ENCODE measurements at places on chromosomes 16 and 17. TPM values are rescaled to one million over a fixed set of nuclear protein-coding genes. Genes with fewer than 3 reads are reported as not detected.

UTP4 gene
- 10.3 TPM for polyA plus RNA-seq

TPSAB1 gene
- polyA plus RNA-seq = not detected

DNA sequence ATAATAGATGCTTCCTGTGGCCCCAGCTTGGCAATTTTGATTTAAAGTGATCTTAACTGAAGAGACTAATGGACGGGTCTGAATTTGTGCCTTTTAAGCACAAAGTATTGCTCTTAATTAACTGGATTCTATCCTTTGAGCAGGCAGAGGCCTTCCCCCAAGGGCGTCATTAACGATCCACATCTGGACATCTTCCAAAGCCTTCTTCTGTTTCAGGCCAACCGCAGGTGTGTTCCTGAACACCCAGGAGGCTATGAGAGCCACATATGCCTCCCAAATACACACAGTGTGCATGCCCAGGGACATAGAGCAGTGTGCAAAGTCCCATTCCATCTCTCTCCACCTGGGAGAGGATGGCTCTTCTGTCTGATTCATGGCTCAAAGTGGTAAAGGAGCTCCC lies 42.3 kb downstream of the MAPT start:
- H3K36me3 ChIP-seq = no peaks in the 10 kb centered on the region
- H3K27me3 ChIP-seq = peaks cover 12% of the 10 kb centered on the region
- DNase-seq = no peak
- no peak overlapping the region for H3K4me3 ChIP-seq
- no peak overlapping the region for H3K27ac ChIP-seq
- H3K4me1 ChIP-seq = no peaks in the 10 kb centered on the region

NUBP1 gene
- 52.8 TPM for polyA plus RNA-seq

DNA sequence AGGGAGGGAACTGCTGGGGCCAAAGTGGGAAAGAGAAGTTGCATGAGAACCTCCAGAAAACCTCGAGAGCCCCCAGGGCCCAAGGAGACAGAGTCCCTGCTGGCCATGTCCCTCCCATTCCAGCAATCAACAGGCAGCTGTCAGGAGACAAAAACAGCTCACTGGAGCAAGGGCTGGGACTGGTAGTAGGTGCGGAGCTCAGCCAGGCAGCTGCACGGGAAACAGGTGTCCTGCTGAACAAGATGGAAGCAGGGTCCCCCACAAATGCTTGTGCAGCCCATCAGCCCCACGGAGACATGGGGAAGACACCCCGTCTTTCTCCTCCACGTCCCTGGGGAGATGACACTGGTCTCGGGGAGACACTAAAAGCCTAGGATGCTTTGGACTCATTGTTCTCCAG lies 34.5 kb downstream of the SDK2 start:
- H3K4me3 ChIP-seq = no peak overlapping the region
- no peak for DNase-seq
- no peak overlapping the region for H3K27ac ChIP-seq
- no peaks in the 10 kb centered on the region for H3K36me3 ChIP-seq

- peak overlapping the region; percentile 59 for H3K27ac ChIP-seq
- no peaks in the 10 kb centered on the region for H3K27me3 ChIP-seq
- no peaks in the 10 kb centered on the region for H3K36me3 ChIP-seq
Observed at GRCh38 chr16:68711421-68712139, 25.5 kb upstream of the CDH1 start.

HOXB13 gene
- polyA plus RNA-seq = not detected

DNAAF8 gene
- polyA plus RNA-seq = not detected

DNA sequence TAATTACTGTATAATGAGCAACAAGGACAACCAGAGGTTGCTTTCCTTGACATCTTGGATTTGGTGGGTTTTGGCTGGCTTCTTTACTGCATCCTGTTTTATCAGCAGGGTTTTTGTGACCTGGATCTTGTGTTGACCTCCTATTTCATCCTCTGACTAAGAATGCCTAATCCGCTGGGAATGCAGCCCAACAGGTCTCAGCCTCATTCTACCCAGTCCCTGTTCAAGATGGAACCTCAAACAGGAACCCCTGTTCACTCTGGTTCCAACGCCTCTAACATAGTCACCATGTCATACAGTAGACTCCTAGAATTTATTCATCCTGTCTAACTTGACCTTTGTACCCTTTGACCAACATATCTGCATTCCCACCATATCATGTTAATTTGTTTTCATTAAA lies 183.8 kb upstream of the SOX9 start:
- H3K36me3 ChIP-seq = no peaks in the 10 kb centered on the region
- no peak overlapping the region for H3K4me3 ChIP-seq
- no peak for DNase-seq
- no peaks in the 10 kb centered on the region for H3K4me1 ChIP-seq
- H3K27ac ChIP-seq = no peak overlapping the region
- no peaks in the 10 kb centered on the region for H3K27me3 ChIP-seq

DNA sequence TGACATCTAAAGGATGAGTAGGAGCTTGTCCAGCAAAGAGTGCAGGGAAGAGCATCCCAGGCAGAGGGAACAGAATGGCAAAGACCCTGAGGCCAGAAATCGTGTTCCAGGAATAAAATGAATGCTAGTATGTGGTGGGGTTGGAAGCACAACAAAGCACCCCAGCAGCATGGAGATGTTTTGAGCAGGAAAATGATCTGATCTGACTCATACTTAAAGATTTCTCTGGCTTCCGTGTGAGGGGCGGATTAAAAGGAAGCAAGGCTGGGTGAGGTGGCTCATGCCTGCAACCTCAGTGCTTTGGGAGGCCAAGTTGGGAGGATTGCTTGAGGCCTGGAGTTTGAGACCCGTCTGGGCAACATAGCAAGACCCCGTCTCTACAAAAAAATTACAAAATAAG lies 2.3 kb downstream of the SLC5A11 start:
- no peaks in the 10 kb centered on the region for H3K36me3 ChIP-seq
- H3K4me3 ChIP-seq = no peak overlapping the region
- H3K4me1 ChIP-seq = no peaks in the 10 kb centered on the region
- no peaks in the 10 kb centered on the region for H3K27me3 ChIP-seq
- no peak for DNase-seq
- no peak overlapping the region for H3K27ac ChIP-seq

DNA sequence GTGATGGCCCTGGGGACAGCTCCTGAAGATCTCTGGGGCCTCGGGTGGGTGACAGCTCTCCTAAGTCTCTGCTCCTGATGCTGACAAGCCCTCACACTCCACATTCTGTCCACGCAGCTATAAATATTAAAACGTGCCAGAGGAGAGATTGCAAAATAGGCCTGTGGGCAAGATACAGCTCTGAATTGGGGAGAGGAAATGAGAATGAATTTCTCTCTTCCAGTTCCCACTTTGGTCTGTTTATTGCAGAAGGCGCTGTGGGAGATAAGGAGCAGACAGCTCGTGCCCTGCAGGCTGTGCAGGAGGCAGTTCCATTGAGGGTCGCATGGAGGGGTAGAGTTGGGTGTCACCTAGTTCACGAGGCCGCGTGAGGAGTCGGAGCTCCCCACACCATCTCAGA lies 87.5 kb upstream of the SDK2 start:
- no peak overlapping the region for H3K4me3 ChIP-seq
- H3K27ac ChIP-seq = peak overlapping the region; percentile 64
- H3K36me3 ChIP-seq = no peaks in the 10 kb centered on the region
- DNase-seq = peak; percentile 78
- no peaks in the 10 kb centered on the region for H3K27me3 ChIP-seq

GRCh38 chr17:77649717-77650211 lies 308.7 kb upstream of the TNRC6C start:
- H3K4me3 ChIP-seq = no peak overlapping the region
- DNase-seq = no peak
- no peaks in the 10 kb centered on the region for H3K4me1 ChIP-seq
- no peaks in the 10 kb centered on the region for H3K27me3 ChIP-seq
- H3K27ac ChIP-seq = no peak overlapping the region
- no peaks in the 10 kb centered on the region for H3K36me3 ChIP-seq

GRCh38 chr16:80377096-80377956 lies 163.5 kb upstream of the DYNLRB2 start:
- no peaks in the 10 kb centered on the region for H3K27me3 ChIP-seq
- no peak overlapping the region for H3K27ac ChIP-seq
- H3K4me3 ChIP-seq = no peak overlapping the region
- no peaks in the 10 kb centered on the region for H3K4me1 ChIP-seq
- DNase-seq = no peak
- H3K36me3 ChIP-seq = no peaks in the 10 kb centered on the region
